ENCODE measurements at places on chromosomes 13 and 19. TPM values are rescaled to one million over a fixed set of nuclear protein-coding genes. Genes with fewer than 3 reads are reported as not detected.

NCR1 gene
- 0.36 TPM for total RNA-seq

SIGLEC14 gene
- not detected for total RNA-seq

IQCN gene
- total RNA-seq = 3.5 TPM

WIZ gene
- 9.8 TPM for total RNA-seq

ZNF534 gene
- not detected for total RNA-seq

FARP1 gene
- total RNA-seq = 36.2 TPM

DOCK6 gene
- 183 TPM for total RNA-seq

CRX gene
- total RNA-seq = not detected

GNG7 gene
- 0.29 TPM for total RNA-seq

ELSPBP1 gene
- total RNA-seq = not detected

PSG11 gene
- not detected for total RNA-seq

CGB1 gene
- total RNA-seq = 0.29 TPM

C5AR1 gene
- total RNA-seq = 0.29 TPM

SELENOV gene
- not detected for total RNA-seq

RGL3 gene
- 0.36 TPM for total RNA-seq

HCN2 gene
- 1.2 TPM for total RNA-seq

CEACAM7 gene
- total RNA-seq = not detected

All from osteoblast (primary cell).